ENCODE measurements at places on chromosomes 3 and 15. TPM values are rescaled to one million over a fixed set of nuclear protein-coding genes. Genes with fewer than 3 reads are reported as not detected.

Gene CYP11A1
- 0.57 TPM for total RNA-seq

Gene HDAC11
- total RNA-seq, result 10.6 TPM

Gene ZIC1
- total RNA-seq, result 0.36 TPM

Gene TMEM44
- total RNA-seq, result 70.1 TPM

Gene GABRR3
- not detected for total RNA-seq

Gene SYNPR
- total RNA-seq, result not detected

Gene CD86
- total RNA-seq, result not detected

Gene TIMP4
- total RNA-seq, result not detected

Gene SLC9C1
- total RNA-seq, result not detected

DNA sequence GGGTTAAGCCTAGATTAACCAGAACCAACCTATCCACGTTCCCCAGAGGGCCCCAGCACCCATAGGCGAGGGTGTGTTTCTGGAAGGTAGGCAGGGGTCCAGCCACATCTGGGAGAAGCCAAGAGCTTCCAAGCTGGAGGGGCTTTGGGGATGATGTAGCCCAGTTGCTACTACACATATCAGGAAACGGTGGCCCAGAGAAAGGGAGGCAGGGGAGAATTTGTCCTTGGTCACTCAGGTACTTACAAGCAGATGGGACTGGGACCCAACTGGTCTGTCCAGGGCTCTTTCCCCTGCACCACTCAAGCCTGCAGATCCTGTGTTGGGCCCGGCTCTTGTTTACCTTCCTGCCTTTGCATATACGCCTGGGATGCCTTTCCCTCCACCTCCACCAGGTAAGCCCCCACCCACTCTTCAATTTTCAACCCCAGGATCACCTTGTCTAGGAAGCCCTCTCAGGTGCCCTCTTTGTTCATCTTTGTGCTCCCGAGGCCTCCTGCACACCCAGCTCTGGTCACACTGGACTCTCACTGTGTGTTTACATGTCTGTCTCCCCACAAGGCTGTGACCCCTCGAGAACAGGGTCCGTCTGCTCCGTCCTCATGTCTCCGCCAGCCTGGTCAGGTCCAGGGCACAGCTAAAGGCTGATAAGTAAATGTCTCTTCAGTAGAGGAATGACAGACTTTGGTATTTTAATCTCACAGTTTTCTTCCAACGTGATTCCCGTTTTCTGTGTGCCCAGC, 204.4 kb upstream of the LINGO1 start:
- DNase-seq, result no peak

DNA sequence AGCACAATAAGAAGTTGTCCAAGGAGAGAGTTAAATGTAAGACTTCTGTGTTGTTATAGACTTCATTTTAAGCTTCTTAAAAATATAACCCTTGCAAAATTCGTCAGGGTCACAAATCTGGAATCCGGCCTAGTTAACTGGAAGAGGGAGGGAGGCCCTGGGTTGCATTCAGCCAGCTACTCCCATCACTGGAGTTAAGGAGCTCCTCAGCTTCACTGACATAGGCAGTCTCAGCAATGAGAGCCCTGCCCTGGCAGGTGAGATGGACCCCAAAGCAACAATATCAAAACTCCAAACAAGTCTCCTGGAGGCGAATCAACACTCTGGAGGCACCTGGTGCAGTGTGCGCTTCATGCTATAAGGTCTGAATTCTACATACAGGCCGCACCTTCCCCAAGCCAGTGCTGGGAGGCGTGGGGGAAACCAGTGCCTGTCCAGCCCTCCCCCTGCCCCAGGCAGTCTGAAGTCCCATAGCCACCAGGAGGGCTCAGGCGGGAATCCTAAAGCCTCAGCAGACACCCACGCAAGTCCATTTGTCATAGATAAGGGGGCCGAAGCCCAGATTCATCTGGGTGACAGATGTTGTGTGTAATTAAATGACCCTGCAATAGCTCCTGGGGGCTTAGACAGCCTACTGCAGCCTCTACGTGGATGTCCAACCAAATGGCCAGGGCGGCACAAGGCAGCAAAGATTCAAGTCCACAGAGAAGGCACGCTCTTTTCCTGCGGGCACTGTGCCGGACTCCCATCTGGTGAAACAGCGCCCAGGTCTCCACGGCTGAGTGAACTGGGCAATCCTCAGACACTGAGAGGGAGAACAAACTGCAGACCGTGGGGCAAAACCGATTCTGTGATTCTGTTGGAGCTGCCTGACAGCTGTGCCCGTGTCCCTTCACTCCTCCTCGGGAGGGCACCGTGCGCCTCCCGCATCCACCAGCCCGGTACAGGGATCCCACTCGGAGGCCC, 64.9 kb downstream of the ATP10A start:
- no peak for DNase-seq

DNA sequence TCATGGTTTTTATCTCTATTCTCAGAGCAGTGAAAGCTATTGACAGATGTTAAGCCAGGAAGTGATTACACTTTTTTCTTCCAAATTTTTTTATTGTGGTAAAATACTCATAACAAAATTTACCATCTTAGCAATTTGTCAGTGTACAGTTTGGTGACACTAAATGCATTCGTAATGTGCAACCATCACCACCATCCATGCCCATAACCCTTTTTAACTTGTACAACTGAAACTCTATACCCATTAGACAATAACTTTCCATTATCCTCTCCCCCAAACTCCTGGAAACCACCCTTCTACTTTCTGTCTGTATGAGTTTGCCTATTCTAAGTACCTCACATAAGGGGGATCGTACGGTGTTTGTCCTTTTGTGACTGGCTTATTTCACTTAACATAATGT, 15.1 kb upstream of the POMGNT2 start:
- DNase-seq, result no peak

- DNase-seq, result no peak
These were observed 4.0 kb downstream of the LAMP3 start for GRCh38 chr3:183158551-183159006.

- DNase-seq, result no peak
These were observed 3.0 kb upstream of the COL8A1 start for GRCh38 chr3:99635348-99635747.

DNA sequence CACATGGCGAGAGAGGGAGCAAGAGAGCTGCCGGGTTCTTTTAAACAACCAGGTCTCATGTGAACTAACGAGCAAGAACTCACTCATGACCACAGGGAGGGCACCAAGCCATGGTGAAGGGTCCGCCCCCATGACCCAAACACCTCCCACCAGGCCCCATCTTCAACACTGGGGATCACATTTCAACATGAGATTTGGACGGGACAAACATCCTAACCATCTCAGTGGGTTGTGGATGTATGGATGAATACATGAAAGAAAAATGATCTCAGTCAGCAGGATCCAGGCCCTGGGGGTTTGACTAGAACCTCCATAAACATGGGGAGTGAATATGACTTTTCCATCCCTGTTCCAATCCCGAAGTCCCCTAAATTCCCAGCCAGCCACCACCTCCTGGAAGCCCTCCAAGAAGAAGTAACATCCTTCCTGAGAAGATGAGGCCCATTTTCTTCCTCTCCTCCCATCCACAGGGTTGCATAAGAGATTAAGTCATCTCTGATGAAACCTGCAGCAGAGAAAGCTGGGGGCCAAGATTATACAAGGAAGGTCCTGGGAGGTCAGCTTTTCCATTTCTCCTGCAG, 9.5 kb downstream of the CAV3 start:
- no peak for DNase-seq

- no peak for DNase-seq
These were observed 63.3 kb upstream of the TPM1 start for GRCh38 chr15:62979252-62979651.

DNA sequence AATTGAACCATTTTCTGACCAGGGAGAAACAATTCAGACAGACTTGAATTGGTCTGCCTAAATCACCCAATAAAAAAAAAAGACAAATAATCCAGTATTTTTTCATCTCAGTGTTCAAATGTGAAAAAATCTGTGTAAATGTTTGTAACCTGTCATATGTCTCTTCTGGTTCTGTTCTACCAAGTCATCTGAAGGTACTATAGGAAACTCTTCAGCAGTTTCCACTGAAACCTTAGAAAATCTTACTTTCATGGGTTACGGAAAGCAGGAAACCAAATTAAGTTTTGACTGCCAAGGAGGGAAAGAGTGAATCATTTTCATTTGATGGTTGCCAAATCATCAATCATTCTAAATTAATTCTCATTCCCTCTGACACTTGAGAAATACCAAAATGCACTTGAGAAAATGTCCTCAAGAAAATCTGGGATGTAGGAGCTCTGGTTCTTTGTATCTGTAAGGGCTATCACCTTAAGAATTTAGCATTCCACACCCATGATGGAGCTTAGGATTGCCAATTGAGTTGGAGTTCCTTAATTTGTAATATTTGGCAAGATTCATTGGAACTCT, 278.2 kb upstream of the KCNH8 start:
- no peak for DNase-seq

- DNase-seq, result no peak
These were observed 234.0 kb downstream of the KLF13 start for GRCh38 chr15:31560643-31561042.

DNA sequence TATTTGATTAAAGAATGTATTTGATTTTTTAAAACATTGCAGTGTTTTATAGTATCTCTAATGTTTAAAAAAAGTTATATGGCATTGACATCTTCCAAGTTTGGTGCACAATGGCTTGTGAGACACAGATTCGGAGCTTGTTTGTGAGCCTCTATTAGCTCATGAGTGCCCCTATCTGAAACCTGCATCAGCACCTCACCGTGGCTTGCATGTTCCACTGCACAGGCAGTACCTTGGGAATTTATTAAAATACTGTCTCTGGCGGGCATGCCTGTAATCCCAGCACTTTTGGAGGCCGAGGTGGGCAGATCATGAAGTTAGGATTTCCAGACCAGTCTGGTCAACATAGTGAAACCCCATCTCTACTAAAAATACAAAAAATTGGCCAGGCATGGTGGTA, 6.8 kb upstream of the RTP2 start:
- no peak for DNase-seq

DNA sequence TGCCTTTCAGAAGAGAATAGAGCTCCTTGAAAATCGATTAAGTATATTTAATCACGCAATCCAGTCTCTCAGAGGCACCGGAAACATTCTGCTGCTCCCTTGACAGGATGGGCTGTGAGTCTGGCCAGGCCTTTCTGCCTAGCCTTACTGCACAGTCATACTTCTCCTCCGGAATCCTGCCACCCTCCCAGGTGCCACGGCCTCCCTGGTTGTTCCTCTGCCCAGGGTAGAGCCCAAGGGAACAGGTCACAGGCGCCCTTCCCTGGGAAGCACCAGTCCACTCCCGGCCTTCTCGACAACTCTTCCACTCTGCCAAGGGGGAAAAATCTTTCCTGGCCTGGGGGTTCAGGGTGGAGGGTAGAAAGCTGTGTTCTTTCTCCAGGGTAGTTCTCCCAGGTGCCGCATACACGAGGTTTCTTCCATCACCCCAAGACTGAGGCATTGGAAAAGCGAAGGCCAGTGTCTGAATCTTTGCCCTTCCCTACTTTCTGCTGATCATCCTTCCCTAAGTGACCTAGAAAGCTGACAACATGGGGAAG, 17.4 kb upstream of the SYNM start:
- no peak for DNase-seq

- DNase-seq, result no peak
These were observed 300.0 kb downstream of the IGSF11 start for GRCh38 chr3:118734664-118735063.

DNA sequence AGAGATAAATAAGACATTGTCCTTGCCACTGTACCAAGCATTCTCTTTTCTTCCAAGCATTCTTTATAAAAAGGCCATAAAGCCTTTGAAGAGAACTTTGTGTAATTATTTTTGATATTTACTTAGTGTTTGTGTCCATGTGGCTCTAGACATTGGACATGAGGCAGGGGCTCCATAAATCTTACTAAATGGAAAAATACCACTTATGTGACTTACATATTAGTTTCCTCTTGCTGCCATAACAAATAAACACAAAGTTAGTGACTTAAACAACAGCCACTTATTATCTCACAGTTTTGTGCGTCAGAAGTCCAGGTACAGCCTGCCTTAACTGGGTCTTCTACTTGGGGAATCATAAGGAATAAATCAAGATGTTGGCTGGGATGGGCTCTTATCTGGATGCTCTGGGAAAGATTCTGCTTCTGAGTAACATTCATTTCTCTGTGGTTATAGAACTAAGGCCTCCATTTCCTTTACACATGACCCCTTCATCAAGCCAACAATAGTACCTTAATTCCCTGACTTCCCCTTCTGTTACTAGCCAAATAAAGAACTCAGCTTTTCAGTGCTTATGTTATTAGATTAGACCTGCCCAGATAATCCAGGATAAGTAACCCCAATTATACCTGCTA, 59.9 kb upstream of the COL8A1 start:
- DNase-seq, result no peak

DNA sequence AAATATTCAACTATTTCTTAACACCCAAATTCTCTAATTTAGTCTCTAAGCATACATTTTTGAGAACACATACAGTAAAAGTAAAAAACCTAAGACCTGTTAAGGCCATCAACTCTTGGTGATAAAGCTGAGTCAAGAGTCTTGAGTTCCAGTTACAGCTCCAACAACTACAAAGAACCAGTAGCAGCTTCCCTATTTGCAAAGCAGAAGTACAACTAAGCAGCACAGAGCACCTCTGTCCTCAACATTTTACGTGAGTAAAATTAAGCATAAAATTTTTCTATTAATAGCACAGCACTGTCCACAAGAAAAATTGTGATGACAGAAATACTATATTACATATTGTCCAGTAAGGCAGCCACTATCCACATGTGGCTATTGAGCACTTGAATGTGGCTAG, 4.4 kb downstream of the PCOLCE2 start:
- no peak for DNase-seq

DNA sequence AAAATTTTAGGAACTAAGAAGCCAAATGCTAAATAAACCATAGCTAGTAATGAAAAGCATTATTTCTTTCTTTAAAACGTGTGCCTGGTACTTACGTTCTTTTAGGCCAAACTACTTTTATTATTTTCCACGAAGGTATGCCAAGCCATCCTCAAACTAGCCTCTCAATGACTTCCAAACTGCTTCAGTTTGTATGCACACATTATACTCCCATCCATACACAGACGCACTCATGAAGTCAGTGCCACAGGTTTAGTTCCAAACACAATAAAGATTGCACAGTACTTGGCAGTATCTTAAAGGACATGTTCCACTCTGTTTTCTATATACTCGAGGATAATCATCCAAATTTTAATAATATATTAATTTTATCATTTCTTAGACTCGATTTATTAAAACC, 609.2 kb upstream of the ZNF385D start:
- DNase-seq, result no peak

- no peak for DNase-seq
These were observed 160.0 kb downstream of the TBL1XR1 start for GRCh38 chr3:177037241-177037640.

- DNase-seq, result no peak
These were observed 82.7 kb upstream of the SOX2 start for GRCh38 chr3:181629029-181629428.

DNA sequence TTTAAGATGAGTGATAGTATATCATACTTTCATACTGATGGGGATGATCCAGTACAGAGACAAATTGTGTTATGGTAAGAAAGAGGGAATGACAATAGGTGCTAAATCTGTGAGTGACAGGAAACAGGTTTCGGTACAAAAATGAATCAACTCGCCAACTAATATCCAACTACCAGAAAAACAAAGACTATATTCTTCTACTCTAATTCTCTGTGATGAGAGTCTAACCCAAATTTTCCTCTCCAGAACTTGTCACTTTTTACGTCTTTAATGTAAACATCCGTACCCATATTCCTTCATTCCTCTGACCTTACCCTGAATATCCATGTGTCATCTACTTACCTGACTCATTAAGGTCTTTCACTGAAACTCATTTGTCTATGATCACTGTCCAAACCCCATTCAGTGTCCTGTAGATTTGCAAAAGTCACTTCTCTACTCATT, 39.6 kb downstream of the SCAPER start:
- no peak for DNase-seq

All from Panc1 (cell line).